Inflammatory macrophage treated with lipopolysaccharide for 1 hour (primary cell): ENCODE measurements at places on chromosomes 12 and 14.

DNA sequence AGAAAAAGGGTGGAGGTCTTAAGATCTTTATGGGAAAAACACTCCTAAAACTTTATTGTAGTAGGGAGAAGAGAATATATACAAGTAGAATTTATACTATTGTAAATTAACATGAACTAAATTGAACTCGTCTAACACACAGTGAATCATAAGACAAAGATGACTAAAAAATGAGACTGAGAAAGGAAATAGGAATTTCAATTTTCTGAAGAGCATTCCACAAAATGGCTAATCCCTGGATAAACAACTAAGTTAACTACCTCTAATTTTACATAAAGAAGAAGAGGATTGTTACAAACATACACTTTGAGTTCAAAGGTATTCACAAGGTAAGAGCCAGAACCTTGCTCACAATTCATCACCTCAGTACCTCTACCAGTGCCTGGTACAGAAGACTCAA lies 2.0 kb downstream of the MAP4K5 start:
- DNase-seq: no peak

- no peak for DNase-seq
Measured at GRCh38 chr12:27588776-27589175, 64.8 kb downstream of the PPFIBP1 start.

DNA sequence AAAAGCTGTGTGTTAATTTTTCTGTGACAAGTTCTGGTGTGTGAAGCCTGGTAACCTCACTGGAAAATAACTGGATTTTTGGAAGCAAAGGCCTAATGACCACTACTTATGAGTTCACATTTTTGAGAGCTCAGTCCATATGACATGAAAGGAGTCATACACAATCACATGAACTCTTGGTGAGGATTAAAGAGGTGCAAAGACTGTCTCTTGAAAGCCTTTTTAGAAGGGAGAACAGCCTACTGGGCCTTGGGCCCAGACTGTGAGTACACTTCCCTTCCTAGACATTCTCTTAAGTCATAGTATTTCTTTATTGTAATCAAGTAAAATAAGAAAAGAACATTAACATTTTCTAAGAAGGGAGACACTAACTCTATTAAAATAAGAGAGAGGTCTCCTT lies 176.1 kb downstream of the BCAT1 start:
- DNase-seq: no peak

DNA sequence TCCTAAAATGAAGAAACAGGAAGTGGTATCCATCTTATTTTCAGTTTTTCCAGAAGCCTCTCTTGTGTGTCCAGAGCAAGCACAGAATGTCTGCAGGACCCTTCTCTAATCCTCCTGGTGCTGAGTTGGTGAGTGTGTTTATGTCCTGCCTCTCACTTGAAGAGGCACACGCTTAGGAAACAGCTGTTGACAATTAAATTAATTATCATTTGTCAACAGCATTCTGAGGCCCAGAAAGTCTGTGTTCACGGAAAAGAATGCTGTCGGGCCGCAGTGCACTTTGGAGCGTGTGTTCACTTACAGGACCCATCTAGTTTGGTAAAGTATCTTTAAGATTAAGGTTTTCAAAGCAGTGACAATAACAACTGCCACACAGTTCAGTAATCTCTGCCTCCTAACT lies 70.5 kb downstream of the LMNTD1 start:
- DNase-seq: no peak

- peak; percentile 29 for DNase-seq
Measured at GRCh38 chr12:16119618-16120415, 157.7 kb downstream of the SLC15A5 start.

GRCh38 chr12:58532855-58533608 lies 387.3 kb downstream of the LRIG3 start:
- no peak for DNase-seq

DNA sequence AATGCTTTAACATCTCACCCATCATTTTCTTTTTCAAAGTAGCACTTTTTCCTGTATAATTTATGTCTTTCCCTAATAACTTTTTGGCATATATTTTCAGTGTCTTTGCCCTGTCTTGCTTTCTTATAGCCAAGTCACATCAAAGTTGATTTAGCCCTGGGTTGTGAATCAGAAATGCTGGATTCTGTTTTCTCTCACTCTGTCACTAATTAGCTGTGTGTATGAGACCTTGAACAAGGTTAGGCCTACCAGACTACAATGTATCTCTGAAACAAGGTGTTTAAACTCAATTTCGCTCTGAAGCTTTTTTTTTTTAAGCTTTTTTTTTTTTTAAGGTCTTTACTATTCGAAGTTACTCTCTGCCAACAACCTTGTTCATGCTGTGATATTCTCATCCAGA lies 25.7 kb downstream of the CNOT2 start:
- DNase-seq: no peak

- no peak for DNase-seq
Measured at GRCh38 chr14:32733015-32733414, 205.7 kb upstream of the NPAS3 start.
